Stimulated activated CD4-positive, alpha-beta T cell treated with anti-CD3 and anti-CD28 coated beads, Interleukin-15, amount 100 ng/mL, for 1 hour (primary cell): ENCODE measurements at places on chromosomes 2 and 18.

DNA sequence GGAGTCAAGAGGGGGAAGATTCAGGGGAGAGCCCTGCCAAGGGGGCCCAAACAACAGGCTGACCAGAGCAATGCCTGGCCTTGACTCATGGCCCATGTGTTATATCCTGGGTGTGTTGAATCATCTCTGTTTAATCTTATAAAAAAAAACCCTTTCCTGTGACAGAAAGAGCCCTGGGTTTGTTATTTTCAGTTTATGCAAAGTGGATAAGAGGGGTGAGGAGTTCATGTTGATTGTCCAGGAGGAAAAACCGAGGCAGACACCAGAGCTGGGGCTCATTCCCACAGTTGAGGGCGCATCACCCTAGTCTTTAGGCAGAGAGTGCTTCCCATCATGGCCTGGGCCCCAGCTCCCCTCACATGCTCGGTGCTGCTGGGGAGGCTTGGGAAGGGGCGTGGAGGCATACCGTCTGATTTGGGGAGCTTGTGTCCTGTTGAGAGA is 30.9 kb upstream of the IL37 start:
- no peak for DNase-seq

- no peak for DNase-seq
These were observed 25.3 kb upstream of the RPL31 start for GRCh38 chr2:100976645-100977391.

DNA sequence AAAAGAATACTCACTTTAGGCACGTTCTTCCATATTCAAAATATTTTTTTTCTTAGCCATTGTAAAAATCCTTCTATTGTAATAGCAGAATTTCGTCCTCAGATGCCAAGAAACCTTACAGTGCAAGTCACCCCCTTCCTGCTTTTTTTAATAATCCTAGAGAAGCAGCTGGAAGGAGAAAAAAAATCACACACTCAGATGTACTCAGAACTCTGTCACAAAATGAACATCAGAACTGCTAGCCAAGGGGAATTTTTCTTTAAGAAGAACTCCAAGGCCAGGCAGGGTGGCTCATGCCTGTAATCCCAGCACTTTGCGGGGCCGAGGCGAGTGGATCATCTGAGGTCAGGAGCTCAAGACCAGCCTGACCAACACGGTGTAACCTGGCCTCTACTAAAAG is 127.3 kb upstream of the SPATS2L start:
- no peak for DNase-seq

GRCh38 chr2:85994421-85994777 is 105.6 kb upstream of the ST3GAL5 start:
- DNase-seq = no peak

DNA sequence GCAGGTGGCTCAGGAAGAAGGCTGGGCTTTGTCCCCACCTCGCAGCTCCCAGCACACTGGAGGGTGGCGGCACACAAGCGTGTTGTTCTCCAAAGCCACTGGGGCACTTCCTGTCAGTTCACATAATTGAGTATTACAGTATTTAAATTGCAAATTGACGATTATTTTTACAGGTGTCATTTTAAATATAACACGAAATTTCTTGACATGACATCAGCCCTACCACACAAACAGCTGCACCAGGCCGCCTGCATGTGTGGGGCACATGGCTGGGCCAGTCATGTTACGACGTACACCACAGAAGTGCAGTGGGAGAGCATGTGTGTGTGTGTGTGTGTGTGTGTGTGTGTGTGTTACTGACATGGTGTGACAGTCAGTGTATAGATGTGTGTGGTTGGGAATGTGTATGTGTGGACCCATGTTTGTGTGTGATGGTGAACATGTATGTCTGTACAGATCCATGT is 155.6 kb downstream of the TTC32 start:
- DNase-seq = no peak

- no peak for DNase-seq
These were observed 89.6 kb downstream of the INSIG2 start for GRCh38 chr2:118177884-118178283.

DNA sequence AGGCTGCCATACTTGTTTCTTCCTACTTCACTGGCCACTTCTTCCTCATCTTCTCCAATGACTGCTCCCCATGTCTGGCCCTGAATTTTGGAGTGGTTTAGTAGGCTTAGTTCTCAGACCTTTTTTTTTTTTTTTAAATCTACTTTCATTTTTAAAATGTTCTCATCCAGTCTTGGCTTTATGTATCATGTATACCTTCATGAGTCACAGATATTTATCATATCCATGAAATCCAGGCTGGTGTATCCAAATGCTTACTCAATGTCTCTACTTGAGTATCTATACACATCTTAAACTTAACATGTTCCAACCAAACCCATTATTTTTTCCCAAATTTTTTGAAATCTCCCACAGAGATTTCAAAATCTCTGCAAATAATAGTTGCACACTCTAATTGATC is 26.3 kb upstream of the CFAP36 start:
- no peak for DNase-seq

DNA sequence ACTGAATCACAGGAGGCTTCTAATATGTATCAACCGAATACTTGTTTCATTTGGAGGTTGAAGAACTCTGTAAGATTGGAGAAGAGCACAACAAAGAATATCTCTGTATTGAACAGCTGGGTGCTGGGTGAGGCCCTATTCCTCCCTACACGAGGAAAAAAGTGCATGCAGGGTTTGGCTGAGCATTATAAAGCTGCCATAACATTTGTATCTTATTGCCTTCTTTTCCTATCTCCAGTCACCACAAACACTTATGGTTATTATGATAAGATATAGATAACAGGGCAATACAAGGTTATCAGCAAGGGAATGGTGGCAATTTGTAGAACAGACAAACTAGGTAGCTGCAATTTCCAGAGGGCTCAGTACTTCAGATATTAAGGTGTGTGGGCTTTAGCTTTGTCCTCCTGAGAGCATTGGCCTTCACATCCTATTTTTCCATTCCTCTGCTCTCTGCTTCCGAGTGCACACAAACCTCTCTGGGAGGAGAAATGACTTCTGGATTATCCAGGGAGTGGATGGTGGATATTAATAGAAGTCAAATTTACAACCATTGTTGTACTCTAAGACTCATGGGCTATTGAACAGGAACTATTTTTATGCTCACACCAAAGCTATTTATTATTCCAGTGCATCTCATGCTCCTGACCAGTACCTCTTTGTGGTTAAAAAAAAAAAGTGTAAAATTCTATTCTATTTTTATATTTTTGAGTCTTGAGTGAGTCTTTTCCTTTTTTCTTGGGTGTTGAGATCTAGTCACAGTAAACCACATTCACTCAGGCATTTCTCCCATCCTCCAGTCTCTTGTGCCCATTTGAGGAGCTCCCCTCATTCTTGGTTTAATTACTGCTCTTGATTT is 248.4 kb downstream of the ETAA1 start:
- DNase-seq = no peak

DNA sequence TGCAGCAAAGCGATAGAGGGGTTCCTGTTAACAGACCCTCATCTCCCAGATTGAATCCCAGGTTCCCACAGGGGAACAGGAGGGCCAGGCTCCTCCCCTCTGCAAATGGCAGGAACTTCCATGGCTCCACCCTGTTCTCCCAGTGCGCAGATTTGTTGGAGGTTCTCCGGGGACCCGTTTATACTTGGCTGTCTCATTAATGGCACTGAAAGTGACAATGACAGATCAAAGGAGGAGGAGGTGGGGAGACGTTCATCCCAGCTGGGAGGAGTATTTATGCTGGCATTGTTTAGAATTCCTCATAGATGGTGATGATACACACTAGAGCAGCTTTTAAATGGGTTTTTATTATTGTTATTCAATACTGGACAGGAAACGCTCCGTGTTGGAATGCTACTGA is 186.9 kb downstream of the LRP1B start:
- DNase-seq = no peak

DNA sequence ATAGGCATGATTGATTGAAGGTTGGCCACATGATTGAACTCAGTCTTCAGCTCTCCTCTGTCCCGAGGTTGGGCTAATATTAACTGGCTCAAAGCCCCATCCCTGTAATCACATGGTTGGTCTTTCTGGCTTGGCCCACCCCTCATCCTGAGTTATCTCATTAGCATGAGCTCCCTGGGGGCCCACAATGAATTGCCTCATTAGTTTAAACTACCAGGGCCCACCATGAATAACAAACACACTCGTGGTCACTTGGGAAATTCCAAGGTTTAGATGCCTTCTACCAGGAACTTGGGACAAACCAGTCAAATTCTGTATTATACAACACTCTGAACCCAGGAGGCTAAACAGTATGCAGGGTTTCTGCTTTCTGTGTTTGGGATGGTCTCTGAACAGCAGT is 121.7 kb upstream of the B3GNT2 start:
- no peak for DNase-seq

DNA sequence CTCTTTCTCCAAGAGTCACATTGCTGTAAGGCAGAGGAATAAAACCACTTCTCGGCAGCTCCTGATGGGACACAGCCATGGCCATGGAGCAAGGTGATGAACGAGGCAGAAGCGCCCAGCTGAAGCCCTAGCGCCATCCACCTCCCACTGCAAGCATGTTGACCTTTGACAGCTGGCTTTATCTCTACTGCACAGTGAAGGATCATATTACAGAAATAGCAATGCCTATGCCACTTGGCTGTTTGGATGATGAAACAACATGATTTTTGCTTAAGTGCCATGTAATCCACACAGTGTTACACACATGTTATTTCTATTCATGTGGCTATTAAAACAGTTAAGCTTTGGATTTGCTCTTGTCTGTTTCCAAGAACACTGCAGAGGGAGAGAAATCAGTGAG is 167.7 kb downstream of the VAPA start:
- no peak for DNase-seq

- no peak for DNase-seq
These were observed 3.4 kb downstream of the B4GALT6 start for GRCh38 chr18:31680831-31681568.

- DNase-seq = no peak
These were observed 26.8 kb downstream of the RHBDD1 start for GRCh38 chr2:226862623-226863022.

DNA sequence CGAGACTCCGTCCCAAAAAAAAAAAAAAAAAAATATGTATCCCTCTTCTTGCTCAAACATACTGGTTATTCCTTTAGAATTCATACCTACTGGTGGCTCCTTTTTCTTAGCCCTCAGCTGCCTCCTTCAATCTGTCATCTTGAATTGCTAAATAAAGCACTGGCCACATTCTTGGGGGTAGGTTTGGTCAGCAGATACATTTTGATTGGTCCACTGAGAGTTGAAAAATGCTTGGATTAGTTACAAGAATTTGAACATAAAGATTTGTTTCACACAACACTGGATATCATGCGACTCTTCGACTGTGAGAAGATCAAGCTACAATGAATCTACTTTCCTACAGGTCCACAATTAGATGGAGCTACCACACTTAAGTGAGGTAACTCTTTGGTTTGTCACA is 906.1 kb upstream of the SLC39A10 start:
- no peak for DNase-seq

DNA sequence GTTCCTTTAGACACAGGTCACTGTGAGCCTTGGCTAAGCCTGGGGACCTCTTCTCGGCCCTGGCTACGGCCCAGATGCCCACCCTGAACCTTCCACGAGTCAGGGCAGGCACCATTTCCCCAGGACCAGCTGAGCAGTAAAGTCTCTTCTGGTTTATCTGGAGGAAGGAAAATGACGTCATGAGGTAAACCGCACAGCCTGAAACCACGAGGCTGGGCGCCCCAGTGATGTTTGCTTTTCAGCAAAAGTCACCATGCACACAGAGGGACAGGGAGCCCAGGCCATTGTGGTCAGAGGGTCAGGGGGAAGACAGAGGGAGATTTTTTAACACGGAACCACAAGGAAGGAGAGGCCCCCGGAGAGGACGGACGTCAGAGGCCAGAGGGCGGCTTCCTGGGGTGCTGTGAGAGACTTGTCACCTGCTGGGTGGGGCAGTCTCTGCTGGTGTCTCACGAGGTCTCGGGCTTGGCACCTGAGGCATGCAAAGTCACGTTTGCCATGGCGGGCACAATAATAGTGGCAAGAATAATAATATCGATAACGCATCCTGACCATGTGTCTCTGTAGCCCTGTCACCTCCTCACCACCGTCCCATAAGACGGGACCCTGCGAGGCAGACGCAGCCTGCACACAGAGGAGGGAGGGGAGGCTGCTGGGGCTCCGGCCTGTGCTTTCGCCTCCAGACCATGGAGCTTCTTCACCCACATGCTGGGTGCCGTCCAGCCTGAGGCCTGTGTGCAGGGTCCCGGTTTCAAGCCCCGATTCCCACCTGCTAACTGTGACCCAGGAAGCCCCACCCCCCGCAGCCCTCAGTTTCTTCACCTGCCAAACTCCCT is 33.2 kb upstream of the FOSL2 start:
- DNase-seq = peak; percentile 63

DNA sequence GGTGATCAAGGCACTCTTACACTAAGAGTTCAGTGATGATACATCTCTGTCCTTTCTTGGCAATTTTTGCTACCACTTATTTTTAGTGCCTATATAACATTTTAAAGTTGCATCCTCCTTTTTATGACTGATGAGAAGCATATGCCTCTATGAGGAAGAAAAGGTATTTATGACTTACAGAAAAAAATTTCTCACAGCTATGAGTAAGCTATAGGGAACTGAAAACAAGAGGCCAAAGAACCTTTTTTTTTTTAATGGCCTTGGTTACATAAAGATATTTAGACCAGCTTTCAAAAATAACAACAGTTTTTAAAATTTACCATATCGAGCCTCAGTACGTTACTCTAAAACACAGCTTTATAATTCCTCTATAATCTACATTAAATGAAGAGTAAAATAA is 21.3 kb downstream of the MBD5 start:
- no peak for DNase-seq

DNA sequence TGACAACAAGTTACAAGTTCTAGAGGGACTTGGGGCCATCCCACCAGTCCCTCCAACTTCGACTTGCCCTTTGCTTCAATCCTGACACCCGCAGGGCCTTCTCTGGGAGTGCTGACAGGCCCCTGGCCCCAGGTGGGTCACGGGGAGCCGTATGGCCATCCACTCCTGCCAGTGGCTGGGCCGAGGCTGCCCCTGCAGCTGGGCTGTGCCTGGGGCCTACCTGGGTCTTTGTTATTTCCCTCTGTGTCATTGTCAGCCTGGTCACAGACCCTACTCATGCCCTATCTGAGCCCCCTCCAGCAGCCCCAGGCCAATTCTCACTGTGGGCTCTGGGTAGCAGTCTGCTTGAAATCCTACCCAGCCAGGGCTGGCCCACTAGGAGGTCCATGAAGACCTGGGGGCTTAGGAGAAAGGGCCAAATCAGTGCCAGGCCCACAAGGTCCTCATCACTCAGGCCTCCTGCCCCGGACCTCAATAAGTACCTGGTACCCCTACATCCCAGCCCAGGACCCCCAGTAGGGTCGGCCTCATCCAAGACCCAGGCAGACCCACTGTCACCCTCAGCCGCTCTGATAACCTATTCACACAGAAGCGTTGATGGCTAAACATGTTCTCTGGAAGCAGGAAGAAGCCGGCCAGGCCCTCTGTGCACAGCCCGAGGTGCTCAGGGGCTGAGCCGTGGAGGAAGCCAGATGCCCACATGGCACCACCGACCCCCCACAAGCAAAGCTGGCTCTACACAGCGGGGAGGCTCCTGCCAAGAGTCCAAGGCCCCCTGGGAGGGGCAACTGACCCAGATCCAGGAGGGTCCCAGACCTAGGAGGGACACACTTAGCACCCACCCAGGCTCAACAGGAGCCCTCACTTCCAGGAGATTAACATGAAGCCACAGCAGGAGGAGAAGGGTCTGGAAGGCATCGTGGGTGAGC is 57.7 kb downstream of the BIN1 start:
- DNase-seq = no peak
